ENCODE measurements at places on chromosomes 2 and 18.
A peak's percentile ranks its signal among the peaks of the same experiment; 100 is the strongest.

- no peak overlapping the region for H3K4me3 ChIP-seq
- no peak for DNase-seq
- H3K27ac ChIP-seq = no peak overlapping the region
- H3K36me3 ChIP-seq = no peaks in the 10 kb centered on the region
These were observed 8.3 kb upstream of the KLHL30 start for GRCh38 chr2:238130111-238130695.

DNA sequence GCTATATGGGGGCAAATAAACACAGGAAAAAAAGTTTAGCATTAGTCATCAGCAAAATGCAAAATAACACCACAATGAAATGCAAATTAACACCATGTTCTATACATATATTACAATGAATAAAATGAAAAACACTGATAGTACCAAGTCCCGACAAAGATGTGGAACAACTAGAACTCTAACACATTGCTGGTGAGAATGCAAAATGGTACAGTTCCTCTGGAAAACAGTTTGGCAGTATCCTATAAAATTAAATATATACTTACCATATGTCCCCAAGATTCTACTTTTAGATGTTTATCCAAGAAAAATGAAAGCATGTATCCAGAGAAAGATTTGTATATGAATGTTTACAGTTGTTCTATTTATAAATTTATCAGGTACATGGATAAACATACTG is 198.9 kb downstream of the NRXN1 start:
- no peaks in the 10 kb centered on the region for H3K36me3 ChIP-seq
- H3K27ac ChIP-seq = no peak overlapping the region
- no peaks in the 10 kb centered on the region for H3K4me1 ChIP-seq
- no peak overlapping the region for H3K4me3 ChIP-seq
- no peak for DNase-seq

DNA sequence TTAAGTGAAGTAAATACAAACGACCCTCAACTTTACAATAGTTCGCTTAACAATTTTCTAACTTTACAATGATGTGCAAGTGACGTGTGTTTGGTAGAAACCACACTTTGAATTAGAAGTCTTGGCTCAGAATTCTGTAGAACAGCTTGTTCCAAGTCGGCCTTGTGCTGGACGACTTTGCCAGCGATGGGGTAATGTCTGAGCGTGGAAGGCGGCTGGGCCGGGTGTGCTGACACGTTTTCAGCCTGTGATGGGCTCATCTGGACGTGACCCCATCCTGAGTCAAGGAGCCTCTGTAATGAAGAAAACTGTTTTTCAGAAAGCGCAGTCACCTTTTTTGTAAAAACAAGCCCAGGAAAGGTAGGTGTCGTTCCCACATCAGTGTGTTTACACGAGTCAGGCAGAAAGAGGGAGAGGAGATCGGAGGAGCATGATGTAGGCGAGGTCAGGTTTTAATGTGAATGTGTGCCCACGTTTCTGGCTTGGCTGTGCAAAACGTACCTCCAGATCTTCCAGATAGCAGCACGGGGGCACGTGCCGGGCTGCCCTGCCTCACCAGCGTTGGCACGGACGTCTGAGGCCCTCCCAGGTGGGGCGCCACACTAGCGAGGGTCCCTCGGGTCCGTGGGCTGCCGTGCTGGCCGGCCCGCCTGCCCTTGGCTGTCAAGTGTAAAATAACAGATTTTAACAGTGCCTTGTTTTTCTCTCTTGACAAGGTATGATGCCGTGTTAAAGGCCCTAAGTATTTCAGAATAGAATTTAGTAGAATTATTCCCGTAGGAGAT is 54.6 kb downstream of the CTDP1 start:
- no peak overlapping the region for H3K27ac ChIP-seq
- no peaks in the 10 kb centered on the region for H3K4me1 ChIP-seq
- no peak for DNase-seq
- H3K36me3 ChIP-seq = peaks cover 73% of the 10 kb centered on the region

- H3K27ac ChIP-seq = no peak overlapping the region
- H3K4me3 ChIP-seq = no peak overlapping the region
- no peak for DNase-seq
- H3K27me3 ChIP-seq = peaks cover 2% of the 10 kb centered on the region
- H3K4me1 ChIP-seq = no peaks in the 10 kb centered on the region
- H3K36me3 ChIP-seq = no peaks in the 10 kb centered on the region
These were observed 31.3 kb upstream of the TMEM131 start for GRCh38 chr2:98026927-98027522.

DNA sequence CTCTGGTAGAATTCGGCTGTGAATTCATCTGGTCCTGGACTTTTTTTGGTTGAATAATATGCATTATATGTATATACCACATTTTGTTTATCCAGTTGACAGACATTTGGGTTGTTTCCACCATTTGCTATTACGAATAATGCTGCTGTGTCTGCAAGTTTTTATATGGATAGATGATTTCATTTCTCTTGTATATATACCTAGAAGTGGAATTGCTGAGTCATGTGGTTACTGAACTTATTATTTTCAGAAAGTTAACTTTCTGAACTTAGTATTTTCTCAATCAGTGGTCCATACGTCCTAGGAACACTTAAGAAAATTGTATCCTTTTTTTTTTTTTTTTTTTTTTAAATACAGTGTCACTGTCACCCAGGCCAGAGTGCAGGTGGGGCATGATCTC is 63.3 kb downstream of the RIF1 start:
- no peaks in the 10 kb centered on the region for H3K27me3 ChIP-seq
- H3K4me1 ChIP-seq = no peaks in the 10 kb centered on the region
- peaks cover 24% of the 10 kb centered on the region for H3K36me3 ChIP-seq
- H3K27ac ChIP-seq = peak overlapping the region; percentile 64

- no peak for DNase-seq
- peaks cover 19% of the 10 kb centered on the region for H3K4me1 ChIP-seq
- peaks cover 3% of the 10 kb centered on the region for H3K27me3 ChIP-seq
- no peak overlapping the region for H3K27ac ChIP-seq
- H3K4me3 ChIP-seq = no peak overlapping the region
These were observed 207.4 kb upstream of the TWIST2 start for GRCh38 chr2:238640486-238640885.

DNA sequence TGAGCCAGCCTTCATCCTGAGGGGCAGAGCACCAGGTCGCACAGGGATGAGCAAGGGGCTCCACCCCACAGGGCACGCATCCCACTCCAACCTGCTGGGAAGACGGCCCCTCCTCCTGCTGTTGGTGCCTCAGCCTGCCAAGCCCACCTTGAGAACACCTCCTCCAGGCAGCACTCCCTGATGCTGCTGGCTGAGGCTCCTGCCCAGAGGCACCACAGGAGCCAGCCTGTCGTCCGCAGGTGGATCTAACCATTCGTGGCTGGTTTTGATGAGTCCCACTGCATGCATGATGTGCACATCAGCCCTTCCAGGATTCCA is 58.4 kb downstream of the BIN1 start:
- DNase-seq = no peak
- H3K4me1 ChIP-seq = peaks cover 2% of the 10 kb centered on the region
- H3K4me3 ChIP-seq = no peak overlapping the region

DNA sequence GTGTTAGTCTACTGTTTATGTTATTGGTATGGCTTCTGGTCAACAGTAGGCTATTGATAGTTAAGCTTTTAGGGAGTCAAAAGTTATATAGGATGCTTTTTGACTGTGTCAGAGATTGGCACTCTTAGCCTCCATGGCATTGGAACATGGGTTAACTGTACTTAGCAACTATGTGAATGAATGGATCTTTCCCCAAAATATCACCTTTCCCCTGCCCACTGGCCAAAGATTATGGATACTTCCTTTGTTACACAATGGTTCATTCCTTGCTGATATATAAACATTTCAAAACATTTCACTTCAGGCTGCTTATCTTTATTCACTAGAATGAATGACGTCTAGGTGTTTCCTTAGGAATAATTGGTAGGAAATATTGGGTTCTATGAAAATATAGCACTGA is 62.1 kb upstream of the DOCK10 start:
- no peak overlapping the region for H3K27ac ChIP-seq
- peaks cover 4% of the 10 kb centered on the region for H3K4me1 ChIP-seq
- DNase-seq = no peak
- no peaks in the 10 kb centered on the region for H3K27me3 ChIP-seq
- H3K4me3 ChIP-seq = no peak overlapping the region
- H3K36me3 ChIP-seq = no peaks in the 10 kb centered on the region

- H3K4me1 ChIP-seq = peaks cover 12% of the 10 kb centered on the region
- peak overlapping the region; percentile 94 for H3K4me3 ChIP-seq
- peak; percentile 92 for DNase-seq
- no peaks in the 10 kb centered on the region for H3K27me3 ChIP-seq
These were observed 2.5 kb downstream of the KLF7 start for GRCh38 chr2:207163053-207163755.

GRCh38 chr2:159712929-159713420 is 669 bp downstream of the MARCHF7 start:
- no peak for DNase-seq
- H3K36me3 ChIP-seq = peaks cover 17% of the 10 kb centered on the region
- H3K27me3 ChIP-seq = no peaks in the 10 kb centered on the region
- H3K4me3 ChIP-seq = peak overlapping the region; percentile 95
- peak overlapping the region; percentile 97 for H3K27ac ChIP-seq

Data from IMR-90 (cell line).